ENCODE measurements at places on chromosomes 2 and 18.

GRCh38 chr2:160473468-160474318 is 19.9 kb downstream of the RBMS1 start:
- DNase-seq: no peak

- no peak for DNase-seq
Observed at GRCh38 chr2:64516651-64517510, 7.2 kb upstream of the AFTPH start.

DNA sequence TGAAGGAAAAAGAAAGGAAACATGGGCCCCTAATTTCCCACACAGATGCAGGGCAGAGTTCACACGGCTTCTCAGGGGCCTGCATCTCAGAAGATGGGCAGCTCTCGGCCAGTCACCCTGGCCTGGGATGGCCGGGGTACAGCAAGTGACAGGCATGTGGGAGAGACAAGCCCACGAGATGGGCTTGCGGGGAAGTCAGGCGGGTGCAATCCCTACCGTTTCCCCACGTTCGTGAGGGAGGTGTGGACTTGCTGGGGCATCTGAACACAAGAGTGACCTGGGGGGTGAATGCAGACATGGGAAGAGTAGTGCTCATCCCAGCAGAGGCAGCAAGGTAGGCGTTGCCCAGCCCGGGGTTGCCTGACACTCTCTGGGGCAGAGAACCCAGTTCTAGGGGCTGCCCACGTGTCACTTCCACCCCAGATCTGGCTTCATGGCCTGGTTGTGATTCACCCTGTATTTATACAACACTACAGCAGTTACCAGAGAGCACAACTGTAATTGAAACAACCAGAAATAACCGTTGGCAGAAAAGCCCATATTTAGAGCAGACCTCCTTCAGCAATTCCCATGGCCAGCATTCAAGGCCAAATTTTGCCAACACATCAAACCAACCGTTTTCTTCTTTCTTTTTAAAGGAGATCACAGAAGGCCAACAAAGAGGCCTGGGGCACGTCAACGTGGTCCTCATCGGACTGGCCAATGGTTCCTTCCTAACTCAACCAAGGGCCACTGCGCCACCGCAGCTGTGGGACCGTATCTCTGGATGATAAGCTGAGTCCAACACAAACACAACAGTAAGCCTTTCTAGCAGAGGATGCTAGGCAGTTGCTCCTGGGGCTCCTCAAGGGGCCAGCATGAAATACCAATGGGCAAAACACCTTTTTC is 58.4 kb downstream of the PARD6G start:
- DNase-seq: no peak

DNA sequence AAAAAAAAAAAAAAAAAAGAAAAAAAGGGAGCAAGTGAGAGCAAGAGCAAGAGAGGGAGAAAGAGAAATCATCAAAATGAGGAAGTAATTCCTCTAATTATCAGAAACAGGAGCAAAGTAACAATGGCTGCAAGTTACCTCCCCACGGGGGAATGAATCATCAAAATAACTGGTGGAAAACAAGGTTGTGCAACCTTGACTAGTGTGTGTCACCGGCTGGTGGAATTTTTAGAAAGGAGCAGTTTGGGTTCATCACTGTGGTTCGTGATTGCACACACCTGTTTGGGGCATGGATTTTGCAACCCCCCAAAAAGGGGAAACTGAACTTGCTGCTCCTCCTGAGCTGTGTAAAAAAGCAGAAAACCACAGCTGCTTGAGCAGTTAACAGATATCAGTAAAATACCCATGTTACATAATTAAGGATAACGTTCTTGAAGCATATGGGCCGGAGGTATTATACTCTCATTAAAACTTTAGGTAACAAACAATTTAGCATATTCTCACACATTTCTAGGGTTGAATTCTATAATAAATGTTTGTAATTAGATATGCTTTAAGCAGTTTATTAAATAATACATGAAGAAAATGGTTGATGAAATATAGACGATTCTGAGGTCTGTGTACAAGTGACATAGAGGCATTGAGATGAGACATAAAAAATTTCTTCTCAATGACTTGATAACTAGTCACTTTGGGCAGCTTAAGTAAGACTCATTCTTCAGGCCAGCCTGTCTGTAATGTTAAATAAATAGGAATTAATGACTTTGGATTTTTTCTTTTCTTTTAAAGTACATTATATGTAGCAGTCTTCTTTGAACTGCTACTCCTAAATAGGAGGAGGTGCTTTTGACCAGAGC is 184.2 kb upstream of the ZEB2 start:
- DNase-seq: no peak

DNA sequence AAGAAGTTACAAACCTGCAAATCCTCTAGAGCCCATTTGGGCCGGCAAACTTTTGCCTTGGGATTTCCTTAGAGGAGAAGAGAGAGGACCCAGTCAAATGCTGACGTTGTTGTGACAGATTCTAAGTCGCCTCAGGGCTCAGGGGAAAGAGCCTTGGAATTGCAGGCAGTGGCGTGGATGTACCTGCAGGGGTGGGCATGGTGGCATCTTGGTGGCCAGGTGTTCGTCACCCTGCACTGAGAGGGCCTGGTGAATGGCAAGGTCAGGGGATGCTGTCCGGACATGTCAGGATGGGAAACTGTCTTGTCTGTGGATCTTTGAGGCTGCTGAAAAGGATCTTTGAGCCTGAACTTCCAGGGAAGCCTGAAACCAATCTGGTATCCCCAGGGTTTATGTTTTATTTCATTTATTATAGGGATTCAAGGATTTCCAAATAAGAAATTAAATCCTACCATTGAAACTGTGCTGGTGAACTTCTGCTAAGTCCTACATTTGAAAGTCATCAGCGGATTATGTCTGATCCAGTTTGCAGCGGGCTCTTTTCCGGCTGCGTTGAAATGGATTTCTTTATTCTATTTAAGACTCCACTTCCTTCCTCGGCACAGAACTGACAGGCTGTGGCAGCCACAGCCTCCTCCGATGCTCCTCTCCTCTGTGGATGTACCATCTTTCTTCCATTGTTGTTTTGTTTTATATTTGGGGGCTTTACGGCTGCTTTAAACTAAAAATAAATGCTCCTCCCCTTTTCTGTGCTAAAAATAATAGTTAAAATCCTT is 207.6 kb downstream of the AGAP1 start:
- DNase-seq: no peak

GRCh38 chr2:26414311-26414710 is 12.6 kb downstream of the DRC1 start:
- no peak for DNase-seq

DNA sequence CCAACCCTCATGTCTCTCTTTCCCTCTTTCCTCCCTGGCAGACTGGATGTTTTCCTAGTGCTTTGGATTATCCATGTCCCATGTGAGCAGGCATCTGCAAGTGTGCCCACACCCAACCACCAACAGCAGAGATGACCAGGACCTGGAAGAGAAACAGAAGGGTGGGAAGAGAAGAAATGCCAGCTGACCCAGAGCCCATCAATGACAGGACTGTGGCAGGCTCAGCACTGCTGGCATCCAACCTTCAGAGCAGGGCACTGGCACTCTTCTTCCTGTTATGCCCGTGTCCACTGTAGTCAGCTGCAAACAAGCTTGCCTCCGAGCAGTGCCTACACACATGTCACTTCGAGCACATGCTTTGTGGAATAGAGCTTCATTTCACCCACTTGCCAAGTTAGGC is 121.1 kb downstream of the TANC1 start:
- DNase-seq: no peak

DNA sequence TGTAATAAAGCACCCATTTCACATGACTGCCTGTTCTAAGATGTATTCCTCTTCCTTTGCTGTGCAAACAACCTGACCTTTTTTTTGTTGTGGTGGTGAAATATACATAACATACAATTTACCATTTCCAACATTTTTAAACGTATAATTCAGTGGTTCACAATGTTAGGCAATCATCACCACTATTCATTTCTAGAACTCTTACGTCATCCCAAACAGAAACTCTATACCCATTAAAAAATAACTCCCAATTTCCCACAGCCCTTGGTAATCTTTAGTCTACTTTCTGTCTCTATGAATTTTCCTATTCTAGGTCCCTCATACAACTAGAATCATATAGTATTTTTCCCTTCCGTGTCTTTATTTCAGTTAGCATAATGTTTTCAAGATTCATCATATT is 36.7 kb downstream of the RND3 start:
- DNase-seq: no peak

DNA sequence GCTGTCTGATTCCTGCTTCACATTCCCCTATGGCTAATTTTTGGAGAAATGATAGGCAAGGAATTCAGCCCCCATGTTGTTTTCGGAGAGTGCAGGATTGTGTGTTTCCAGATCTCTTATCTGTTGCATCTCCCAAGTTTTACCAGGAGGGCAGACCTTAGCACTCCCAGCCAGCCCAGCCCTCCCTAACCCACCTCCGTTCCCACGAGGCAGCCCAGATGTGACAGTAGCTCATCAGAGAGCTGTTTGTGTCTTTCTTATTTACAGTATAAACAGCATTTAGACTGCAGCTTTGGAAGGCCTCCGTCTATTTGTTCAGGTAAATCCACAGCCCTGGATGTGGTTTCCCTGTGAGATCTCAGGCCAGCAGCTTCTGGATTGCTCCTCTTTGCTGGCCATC is 91.6 kb downstream of the THNSL2 start:
- DNase-seq: no peak

- no peak for DNase-seq
Observed at GRCh38 chr2:176081837-176082524, 1.8 kb downstream of the EVX2 start.

GRCh38 chr18:984004-984403 is 79.3 kb downstream of the ADCYAP1 start:
- no peak for DNase-seq

DNA sequence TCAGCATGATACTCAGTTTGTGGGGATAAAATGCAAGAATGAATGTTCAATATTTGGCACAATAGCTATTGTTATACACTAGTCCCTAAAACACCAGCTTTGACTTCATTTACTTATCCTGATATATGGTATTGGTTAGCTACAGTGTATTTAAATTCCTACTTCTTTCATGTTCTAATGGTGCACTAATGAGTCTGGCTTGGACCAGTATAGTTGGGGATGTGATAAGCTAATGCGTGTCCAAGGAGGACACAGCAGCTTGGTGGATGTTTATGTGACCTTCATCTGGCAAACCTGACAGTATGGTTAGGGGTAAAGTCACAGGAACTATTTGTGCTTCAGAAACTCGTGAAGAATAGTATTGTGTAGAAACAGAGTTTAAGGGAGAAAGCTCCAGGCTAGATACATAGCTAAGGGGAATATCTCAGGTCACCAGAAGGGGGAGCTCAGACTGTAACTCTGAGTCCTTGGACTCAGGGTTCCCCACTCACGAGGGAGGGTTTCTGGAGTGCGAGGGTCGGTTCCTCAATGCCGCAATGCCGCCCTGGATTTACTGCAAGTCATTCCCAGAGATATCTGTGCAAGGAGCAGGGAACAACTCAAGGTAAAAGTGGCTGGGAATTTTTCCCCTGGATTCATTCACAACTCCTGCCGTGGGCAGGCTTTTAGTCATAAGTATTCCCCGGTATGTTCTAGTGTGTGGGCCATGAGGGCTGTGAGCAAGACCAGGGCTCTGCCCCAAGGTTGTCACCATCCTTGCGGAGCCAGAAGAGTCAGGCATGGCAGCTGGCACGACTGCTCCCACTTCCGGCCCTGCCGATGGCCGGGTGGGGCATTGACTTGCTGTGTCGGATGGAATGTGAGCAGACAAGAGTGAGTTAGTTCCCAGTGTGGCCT is 14.5 kb downstream of the IL1R2 start:
- no peak for DNase-seq

DNA sequence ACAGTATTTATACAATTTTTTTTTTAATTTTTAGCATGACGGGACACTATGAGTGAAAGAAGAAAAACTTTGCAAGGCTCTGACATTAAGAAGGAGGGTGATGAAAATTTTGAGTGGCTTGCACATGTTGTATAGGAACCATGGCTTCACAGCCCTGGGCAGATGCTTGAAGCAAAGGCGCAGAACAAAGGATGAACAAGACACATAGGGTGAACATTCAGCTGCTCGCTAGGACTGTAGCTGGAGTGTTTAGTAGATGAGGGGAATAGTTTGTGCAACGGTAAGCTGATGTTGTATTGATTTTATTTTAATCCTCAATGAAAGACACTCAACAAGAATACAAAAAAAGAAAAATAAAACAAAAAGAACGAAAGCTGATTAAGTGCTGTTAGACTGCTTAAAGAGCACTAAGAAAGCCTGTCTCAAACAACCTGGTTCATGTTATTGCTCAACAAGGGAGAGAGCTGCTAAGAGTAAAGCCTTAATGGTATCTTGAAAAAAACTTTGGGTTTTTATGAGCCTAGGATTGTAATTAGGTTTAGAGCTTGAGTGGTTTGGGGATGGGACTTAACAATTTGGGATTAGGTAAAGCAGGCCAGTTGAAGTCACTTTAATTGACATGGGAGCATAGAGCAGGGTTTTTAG is 41.2 kb upstream of the GCFC2 start:
- no peak for DNase-seq

DNA sequence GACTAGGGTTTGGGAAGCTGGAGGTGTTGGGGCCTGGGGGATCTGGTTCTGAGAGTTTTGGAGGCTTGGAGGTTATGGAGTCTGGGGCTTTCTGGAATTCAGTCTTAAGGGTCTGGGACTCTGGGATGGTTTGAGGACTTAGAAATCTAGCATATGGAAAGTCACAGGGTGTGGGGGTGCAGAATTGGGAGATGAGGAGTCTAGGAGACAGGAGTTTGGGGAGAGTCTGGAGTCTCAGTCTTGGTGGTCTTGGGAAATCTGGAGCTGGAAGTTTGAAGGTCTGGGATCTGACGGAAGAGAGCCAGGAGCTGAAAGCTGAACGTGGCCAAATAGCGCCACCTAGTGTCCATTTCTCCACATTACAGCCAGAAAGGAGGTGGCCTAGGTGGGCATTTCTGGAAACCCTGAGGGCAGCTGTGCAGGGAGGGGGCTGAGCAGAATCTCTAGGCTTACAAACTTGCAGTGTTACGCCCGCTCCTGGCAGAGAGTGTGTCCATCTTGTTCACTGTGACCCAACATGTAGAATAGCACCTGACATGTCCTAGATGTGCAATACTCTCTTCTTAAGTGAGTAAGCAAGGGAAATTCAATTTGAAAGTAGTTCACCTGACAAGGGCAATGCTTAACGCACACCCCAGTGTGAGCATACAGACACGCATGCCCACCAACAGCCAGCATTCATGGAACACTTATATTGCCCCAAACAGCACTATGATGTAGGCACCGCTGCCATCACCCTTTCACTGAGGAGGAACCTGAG is 204.8 kb downstream of the TFCP2L1 start:
- peak; percentile 12 for DNase-seq

DNA sequence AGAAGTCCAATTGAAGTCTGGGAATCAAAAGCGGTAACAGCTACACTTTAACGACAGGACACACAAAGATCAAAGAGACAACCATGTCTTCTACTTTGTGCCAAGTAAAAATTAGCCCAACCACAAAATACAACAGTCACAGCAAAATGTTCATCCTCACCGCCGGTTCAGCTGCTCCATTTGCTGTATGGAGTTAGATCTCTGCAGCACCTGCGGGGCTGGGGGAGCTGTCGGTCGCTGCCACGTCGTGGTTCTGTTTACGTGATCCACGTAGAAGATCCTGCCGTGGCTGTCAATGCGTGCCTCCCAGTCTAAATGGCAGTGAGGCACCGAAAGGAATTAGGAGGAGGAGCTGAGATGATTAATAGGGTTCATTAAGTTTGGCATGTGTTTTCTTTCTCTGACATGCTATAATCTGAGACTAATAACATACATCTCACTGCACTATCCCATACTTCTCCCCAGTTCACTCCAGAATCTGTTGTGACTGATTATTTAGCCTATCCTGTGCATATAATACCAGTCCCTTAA is 136.5 kb upstream of the STK17B start:
- DNase-seq: no peak

Measured in stimulated activated CD4-positive, alpha-beta T cell treated with anti-CD3 and anti-CD28 coated beads, TNF-alpha, amount 100 ng/mL, for 1 hour (primary cell).